ENCODE measurements at places on chromosomes 2 and 18.

DNA sequence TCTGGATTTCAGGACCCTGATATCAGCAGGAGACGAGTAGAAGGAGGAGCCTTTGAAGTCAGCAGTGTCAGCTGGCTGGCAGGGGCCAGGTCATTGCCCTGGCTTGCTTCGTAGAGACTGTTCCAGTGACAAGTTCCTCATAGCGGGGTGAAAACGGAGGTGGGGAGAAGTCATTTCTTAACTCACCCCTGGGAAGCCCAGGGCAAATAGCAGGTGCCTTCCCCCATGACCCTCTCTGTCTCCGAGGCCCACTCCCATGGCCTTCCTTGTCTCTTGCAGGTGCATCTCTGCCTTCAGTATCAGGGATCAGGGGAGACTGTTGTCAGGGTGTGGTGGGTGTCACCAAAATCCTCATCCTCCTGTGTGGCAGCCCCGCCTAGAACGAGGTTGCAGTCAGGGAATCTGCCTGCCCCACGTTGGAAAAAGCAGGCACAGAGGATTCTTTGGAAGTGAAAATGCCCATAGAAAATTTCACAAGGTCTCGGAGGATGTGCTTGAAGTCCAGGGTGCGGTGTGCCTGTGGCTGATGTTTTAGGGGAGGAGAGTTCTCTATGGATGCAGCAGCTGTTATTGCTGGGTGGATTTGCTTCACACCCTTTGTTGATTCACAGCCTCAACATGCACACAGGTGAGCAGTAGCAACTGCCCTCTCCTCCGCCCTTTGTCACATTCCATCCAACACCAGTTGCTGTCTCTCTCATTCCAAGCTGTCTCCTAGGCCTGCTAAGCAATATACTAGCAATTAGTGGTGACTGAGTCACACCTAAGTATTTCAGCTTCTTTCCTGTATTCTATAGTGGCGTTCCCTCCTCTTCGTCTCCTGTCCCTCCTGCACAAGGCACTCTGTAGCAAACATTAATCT, 142.6 kb upstream of the FHL2 start:
- DNase-seq, result no peak

DNA sequence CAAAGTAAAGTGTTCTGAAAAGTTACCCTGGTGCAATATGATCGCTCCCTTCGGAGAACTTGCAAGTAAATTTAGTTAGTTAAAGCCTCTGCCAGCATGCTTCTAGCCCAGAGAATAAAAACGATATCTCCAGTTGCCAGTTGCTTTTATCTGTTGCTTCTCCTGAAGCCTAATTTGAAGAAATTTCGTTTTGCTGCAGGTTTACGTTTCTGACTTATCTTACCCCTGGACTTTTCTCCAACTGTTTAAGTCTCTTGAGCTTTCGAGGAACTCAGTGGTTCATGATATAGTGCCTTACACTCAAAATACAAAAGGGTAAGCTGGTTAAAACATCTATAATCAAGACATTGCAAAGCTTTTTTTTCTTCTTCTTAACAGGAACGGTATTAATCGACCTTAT, 131.1 kb downstream of the FAM161A start:
- no peak for DNase-seq

DNA sequence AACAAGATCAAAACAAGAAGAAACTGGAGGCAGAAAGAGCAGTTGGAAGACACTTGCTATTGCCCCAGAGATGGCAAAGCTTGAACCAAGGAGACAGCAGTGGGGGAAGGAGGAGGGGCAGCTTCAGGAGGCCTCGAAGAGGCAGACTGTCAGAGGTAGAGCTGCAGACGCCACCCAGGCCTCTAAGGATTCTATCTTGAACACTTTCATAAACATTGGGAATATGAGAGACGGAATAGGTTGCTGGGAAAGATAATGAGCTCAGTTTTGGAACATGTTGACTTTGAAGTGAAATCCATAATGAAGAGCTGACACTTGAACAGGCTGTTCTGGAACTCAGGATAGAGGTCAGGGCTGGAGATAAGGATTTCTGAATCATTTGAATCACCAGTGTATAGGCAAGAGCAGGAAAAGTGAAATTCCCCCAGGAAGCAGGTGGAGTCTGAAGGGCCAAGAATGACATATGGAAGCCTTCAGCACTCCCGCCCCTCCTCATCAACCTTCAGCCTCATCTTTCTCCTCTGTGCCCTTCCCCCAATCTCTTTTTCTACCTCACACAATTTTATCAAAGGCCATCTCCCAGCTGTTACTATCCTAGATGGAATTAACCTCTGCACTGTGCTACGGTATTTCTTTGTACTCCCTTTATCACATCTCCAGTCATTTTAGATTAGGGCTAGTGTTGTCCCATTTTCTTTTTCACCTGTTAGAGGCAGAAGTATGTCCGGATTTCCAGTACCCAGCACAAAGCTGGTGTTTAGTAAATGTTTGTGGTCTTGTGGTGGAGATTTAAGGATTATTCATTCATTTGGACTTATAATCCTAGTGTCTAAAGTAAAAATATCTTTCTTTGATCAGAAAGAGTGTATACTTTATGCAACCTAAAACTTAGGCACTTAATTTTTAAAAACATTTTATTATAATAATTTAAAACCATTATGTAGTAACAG, 47.5 kb upstream of the RTN4 start:
- peak; percentile 40 for DNase-seq

DNA sequence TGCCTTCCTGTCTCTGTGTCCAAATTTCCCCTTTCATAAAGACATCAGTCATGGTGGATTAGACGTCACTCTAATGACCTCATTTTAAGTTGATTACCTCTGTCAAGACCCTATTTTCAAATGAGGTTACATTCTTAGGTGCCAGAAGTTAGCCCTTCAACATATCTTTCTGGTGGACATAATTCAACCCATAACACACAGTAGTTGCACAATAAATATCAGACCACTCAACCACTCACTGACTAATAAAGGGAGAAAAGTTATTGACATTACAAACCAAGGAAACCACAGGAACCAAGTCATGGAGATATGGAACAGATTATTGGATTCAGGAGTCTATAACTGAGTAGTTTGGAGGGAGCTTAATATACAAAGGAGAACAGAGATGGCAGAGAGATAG, 377.4 kb upstream of the ACVR2A start:
- DNase-seq, result no peak

GRCh38 chr2:210593166-210593565, 36.8 kb downstream of the CPS1 start:
- no peak for DNase-seq

- DNase-seq, result no peak
Measured at GRCh38 chr2:60446413-60447267, 106.8 kb downstream of the BCL11A start.

DNA sequence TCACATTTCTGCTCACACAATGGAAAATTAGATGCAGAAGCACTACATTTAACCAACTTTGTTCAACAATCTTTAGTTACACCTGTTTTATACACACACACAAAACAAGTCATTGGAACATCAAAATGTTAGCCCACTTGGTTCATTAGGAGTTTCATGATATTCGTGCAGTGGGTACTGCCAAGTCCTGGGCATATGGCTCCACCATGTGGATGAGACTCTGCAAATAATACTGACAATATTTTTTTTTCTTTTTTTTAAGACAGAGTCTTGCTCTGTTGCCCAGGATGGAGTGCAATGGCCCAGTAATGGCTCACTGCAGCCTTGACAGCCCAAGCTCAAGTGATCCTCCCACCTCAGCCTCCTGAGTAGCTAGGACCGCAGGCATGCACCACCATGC, 34.5 kb upstream of the GRB14 start:
- DNase-seq, result no peak

DNA sequence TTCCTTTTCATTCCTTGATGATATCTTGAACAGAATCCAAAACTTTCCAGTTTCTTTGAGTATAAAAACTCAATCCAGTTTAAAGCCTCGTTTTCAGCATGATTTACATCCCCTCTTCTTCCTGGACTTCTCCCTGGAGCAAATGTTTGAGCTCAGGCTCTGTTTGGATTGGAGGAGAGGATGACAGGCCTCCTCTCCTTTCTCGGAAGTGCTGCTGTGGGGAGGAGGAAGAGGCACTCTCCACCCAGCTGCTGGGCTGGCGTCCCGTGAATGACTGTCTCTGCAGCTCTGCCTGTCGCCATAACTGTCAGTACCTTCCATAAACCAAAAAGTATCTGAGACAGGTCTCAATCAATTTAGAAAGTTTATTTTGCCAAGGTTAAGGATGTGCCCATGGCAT, 238.2 kb upstream of the AGAP1 start:
- DNase-seq, result no peak

DNA sequence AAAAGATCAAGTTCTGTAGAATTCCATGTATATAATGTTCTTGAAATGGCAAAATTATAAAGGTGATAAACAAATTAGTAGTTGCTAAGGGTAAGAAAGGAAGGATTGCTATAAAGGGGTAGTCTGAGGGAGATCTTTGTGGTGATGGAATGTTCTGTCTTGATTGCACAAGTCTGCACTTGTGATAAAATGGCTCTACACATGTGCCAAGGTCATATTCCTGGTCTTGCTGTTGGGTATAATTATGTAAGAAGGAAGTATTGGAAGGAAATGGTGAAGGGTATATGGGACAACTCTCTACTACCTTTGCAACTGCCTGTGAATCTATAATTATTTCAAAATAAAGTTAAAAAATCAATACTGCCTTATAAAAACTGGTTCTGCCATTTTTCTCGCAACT, 15.3 kb downstream of the SGPP2 start:
- DNase-seq, result no peak

- no peak for DNase-seq
Measured at GRCh38 chr18:63180321-63180720, 139.2 kb downstream of the BCL2 start.

- no peak for DNase-seq
Measured at GRCh38 chr2:191467113-191467512, 210.8 kb upstream of the NABP1 start.

DNA sequence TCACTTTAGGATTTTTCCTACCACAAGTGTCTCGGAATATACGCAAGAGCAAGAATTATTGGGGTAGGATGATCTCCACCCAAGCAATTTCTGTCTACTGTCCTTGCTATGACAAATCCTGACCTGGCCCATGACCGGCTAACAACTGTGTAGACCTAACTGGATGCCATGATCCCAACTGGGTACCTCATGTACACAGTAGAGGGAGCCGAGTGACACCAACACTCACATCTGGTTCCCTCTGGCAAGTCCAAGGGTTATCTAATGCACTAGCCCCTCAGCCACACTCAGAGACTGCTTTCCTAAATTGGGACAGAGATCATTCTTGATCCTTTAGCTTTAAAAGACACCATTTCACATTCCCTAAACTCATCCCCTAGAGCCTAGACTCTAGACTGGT, 60.7 kb upstream of the ZNF532 start:
- no peak for DNase-seq

GRCh38 chr2:184444623-184445223, 153.6 kb upstream of the ZNF804A start:
- no peak for DNase-seq

DNA sequence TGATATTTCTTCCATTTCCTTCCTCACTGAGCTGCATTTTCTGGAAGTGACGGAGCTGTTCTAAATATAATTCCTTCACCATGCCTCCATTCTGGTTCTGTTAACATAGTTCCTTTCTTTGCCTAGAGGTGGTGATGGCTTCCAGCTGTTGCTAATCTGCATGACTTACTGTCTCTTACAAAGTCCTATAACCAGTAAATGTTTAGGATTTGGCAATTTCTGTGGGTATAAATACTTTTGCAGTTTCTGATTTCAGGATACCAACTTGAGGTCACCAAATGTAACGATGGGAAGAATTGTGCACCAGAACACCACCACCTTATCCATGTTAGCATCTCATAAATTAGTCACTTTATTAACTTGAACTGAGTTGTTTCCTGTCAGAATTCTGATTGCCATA, 101.7 kb upstream of the FN1 start:
- DNase-seq, result no peak

GRCh38 chr2:23585273-23586170, 200.5 kb downstream of the KLHL29 start:
- DNase-seq, result peak; percentile 22

GRCh38 chr2:238376884-238377391, 49.8 kb upstream of the ASB1 start:
- no peak for DNase-seq

GRCh38 chr2:55768991-55769390, 75.3 kb upstream of the PNPT1 start:
- DNase-seq, result no peak

GRCh38 chr18:26489881-26490280, 58.5 kb downstream of the KCTD1 start:
- DNase-seq, result no peak

DNA sequence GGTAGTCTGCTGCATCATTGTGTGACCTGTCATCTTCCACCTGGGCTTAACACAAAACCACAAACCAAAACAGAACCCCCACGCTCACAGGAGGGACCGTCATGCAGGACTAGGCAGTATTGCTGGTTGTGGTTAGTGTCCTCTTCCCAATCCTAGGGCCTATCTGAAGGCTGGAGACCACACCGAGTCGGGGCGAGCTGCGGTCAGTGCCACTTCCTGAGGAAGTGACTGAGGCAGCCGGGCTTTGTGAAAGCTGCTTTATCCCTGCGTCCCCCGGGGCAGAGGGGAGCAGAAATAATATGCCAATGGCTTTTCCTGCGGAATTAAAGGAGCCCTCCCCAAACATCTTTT, 22.9 kb downstream of the ZNF532 start:
- peak; percentile 76 for DNase-seq

- no peak for DNase-seq
Measured at GRCh38 chr2:198374375-198375082, 570.1 kb downstream of the PLCL1 start.

DNA sequence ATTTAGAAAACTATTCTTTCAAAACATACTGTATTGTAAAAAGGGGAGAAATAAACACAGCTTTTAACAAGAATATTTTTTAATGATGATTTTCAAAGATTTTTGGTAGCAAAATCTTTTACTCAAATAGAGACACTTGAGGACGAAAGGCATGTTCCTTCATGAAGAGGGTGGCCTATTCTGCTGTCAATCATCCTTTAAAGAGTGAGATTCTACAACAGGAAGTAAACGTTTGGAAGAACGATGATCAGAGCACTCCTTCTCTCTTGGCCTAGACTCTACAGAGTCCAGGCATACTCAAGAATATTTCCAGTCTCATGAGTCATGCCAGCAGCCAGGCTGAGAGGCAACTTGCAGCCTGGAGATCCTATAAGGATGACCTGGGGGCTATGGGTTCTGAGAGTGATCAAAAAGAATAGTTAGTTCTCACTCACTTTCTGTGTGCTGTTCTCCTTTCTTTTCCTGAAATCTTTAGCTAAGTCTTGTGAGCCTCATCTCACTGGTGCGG, 62.4 kb upstream of the TCF4 start:
- no peak for DNase-seq

DNA sequence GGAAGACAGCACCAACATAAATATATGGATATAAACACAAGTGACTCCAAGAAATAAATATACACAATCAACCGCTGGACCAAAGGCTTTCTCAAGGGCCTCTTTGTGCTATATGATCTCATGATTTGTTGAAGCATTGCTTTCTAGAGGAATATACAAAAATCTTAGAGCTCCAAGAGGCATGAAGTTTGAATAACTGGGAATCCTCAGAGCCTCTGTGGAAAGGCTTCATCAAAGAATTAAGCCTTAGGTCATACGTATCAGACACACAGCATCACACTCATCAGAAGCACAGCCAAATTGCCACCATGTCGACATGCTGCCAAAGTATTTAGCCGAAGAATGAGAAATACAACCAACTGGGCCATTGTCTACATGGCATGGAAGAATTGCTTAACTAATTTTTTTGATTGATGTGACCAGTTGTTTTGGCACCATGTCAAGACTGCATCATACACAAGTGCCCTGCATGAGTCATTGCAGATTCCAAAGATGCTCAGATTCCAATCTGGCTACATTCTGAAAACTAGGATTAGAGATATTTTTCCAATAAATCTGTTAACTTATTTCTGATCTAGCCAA, 860.6 kb upstream of the ZEB2 start:
- DNase-seq, result no peak

GRCh38 chr18:8616028-8616401, 6.8 kb downstream of the RAB12 start:
- DNase-seq, result no peak

All from psoas muscle (tissue), 8 donors.